ENCODE measurements at places on chromosomes 5 and 9.

DNA sequence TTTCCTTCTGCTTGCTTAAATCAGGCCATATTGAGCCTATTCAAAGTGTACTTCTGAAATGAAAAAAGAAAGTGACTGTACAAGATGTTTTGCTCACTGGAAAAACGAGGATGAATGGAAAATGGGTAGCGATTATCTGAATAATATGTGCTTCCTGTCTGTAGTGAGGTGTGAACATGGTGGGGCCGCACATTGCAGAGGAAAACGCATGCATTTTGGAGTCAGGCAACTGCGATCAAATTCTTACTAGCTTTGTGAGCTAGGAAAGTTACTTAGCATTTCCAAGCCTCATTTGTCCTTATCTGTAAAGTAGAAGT is 73.0 kb upstream of the PRSS3 start:
- no peak for DNase-seq

DNA sequence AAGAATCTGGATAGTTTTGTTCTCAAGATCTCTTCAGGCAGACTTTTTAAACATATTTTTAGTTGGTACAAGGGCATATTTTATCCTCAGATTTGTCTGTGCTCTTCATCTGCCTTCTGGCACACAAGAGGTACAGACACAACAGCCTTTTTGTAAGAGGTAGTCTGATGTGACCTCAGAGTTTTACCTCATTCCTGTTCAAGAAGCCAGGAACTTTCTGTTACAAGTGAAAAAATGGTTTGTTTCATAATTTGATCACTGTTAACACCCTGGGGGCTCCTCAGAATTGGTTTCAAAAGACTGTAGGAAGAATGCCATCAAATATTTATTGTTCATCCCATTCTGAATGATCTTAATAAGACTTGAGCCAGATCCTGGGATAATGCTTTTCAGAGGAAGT is 136.7 kb downstream of the PRKACG start:
- no peak for DNase-seq

GRCh38 chr9:91001146-91001611 is 199.6 kb downstream of the SYK start:
- no peak for DNase-seq

DNA sequence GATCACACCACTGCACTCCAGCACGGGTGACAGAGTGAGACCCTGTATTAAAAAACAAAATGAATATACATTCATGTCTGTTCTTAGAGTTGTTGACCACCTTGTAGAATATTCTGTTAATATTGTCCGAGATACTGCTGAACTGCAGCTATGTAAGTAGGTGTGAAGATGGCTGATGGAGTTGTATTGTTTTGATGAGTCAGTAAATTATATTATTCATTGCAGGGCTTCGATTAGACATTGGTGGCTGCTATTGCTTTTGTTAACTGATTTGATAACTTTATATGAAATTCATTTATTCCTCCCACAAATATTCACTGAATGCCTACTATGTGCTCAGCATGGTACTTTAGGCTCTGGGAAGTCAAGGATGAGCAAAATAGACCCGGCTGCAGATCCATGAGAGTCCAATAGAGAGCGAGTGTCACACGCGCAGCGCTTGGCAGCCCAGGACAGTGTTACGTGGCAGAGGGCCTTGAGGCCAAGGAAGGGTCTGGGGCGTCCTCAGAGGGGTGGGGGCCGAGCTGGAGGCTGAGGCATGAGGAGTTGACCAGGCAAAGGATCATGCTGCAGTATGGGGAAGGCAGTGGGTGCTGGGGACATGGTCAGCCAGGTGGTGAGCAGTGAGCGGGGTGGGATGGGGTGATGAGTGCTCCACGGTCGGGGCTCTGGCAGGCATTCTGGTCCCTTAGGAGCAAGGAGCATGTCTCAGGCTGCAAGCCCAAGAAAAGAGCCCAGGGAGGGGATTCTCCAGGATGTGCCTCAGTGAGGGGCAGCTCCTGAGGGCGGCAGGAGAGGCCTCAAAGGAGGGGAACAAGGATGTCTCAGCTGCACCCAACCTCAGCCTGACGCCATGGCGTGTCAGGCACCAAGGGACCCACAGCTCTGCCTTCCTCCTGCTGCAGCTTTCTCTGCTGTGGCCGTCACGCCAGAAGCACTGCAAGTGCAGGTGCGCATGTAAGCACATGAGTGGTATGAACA is 243.5 kb downstream of the GADD45G start:
- DNase-seq = no peak

GRCh38 chr5:104363567-104363966 is 801.0 kb upstream of the NUDT12 start:
- no peak for DNase-seq

GRCh38 chr5:11261241-11261640 is 500.2 kb upstream of the DAP start:
- DNase-seq = no peak

GRCh38 chr5:108278285-108279240 is 103.3 kb downstream of the FBXL17 start:
- DNase-seq = peak; percentile 27

DNA sequence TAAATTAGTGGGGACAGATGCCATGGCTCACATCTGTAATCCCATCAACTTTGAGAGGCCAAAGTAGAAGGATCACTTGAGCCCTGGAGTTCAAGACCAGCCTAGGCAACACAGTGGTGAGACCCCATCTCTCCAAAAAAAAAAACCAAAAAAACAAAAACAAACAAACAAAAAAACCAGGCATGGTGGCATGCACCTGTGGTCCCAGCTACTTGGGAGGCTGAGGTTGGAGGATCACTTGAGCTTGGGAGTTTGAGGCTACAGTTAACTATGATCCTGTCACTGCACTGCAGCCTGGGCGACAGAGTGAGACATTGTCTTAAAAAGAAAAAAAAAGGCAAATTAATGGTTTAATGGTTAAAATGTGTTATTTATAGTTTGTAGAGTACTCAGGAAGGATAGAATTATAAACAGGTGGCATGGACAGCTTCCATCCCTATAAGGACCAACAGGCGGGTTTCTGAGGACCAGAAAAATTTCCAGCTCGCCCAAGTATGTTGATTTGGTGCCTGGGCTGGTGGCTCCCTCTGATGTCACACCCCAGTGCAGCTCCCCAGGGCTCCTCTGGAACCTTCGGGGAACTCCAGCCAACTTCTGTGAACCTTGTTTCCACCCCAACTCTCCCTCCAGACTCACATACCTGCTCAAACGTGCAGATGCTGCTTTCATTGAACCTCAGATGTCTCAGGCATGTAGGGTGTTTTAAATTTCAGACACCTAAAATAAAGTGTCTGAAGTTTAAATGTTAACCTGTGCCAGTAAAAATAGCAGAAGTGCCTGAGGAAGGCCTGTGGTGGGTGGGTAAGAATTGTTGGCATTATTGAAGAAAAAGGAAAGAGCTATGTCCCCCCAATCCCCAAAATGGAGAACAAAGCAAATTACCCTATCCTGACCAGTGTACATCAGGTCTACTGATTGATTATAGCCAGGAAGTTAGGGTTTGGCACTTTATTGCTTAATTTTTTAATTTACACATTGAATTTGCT is 69.0 kb downstream of the TRIO start:
- no peak for DNase-seq

GRCh38 chr5:58318468-58318867 is 141.4 kb downstream of the PLK2 start:
- no peak for DNase-seq

DNA sequence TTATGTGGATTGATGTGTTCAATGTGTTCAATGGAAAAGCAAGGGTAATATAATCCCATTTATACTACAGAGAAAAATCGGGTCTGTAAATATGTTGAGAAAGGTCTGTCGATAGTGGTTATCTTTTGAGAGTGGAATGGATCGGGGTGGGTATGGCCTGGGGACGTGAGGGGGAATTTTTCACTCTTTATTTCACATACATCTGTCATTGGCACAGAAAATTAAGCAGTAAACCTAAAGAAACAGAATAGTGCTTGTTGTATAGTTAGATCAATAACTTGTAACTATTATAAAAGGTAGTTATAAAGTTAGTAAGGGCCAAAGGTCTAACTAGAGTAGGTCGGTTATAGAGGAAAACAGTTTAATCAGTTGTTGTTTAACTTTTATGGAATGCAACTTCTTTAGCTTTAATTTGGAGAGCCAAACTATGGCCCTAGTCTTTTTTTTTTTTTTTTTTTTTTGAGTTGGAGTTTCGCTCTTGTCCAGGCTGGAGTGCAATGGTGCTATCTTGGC is 66.1 kb upstream of the ABL1 start:
- DNase-seq = no peak

DNA sequence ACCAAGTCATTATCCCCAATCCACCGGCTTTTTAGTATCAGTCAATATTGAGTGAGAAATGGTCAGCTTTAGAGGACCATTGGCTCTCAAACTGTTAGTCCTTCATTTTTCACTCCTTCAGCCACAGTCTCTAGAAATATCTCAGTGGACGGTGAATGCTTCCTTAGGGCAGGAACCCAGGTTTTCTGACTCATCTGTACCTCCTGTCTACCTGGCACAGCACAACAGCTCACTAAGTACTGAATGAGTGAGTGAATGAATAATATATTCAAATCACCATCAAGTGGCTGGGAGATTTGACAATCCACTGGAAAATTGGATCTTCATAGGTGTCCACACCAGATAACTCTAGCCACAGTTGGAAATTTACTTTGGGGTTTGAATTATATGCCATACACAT is 609.5 kb upstream of the CLINT1 start:
- no peak for DNase-seq

DNA sequence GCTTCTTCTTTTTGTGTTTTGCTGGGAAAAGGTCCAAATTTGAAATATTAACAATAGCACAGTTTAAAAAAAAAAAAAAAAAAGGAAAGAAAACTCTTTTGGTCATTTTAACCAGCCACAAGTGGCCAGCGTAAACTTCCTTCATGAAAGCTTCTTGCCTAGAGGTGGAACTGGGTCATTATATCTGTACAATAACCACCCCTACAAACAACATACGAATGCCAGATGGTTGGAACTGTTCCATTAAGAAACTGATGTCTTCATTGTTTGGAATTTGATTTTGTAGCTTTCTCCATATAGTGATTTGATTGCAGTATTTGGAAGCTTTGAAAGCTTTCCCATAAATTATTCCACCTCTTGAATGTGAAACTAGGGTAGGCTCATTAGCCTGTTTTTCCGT is 18.3 kb upstream of the LPAR1 start:
- no peak for DNase-seq

DNA sequence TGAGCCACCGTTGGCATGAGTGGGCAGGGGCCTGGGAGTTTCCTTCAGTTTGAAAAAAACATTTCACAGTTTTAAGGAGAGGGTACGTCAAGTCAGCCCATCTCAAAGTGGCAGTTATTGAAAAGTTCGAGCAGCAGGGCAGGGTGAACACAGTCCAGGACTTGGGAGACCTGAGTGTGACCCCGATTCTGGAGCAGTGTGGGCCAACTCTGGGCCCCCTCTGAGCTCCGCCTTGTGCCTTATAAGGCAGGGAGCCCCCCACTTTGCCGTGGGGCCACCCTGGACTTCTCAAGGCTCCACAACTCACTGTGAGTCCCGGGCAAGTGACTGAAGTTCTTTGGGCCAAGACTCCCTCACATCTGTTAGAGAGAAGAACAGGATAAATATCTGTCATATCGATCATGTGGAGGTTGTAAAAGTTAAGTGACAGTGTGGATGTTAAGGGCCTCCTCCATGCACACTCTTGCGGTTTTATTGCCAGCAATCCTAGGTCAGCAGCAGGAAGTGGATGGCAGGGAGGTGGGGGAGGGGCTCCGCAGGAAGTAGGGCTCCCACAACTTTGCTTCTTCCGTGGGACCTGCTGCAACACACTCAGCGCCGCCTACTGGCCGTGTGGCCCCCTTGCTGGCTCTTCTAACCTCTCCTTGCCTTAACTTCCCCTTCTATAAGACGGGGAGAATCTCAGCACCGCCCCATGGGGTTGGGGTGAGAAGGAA is 38.4 kb downstream of the HRH2 start:
- peak; percentile 91 for DNase-seq

DNA sequence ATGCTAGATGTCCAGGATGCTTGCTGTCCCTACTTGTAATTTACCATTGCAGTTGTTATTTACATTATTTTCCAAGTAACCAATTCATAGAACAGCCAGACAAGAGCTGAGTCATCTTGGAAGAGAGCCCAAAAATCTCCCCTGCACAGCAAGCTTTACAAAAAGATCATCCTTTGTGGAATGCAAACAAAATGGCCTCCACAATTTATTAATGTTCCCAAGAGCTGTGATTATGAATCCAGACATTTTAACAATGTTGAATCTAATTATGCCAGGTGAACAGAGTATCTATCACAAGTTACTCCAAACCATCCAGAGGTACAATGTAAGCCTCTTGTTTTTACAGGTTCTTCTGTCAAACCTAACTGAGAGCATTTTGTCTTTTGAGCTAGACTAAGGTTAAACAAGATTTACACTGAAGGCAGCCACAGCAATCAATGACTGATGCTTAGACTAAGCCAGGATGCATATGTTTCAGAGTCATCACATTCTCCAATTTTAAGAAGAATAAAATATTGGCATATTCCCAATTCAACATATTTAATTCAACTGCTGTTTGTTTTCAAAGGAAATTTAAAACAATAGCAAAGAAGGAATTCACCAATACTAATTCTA is 95.3 kb upstream of the SLC12A2 start:
- no peak for DNase-seq

GRCh38 chr9:18074041-18074440 is 399.9 kb upstream of the ADAMTSL1 start:
- DNase-seq = no peak

DNA sequence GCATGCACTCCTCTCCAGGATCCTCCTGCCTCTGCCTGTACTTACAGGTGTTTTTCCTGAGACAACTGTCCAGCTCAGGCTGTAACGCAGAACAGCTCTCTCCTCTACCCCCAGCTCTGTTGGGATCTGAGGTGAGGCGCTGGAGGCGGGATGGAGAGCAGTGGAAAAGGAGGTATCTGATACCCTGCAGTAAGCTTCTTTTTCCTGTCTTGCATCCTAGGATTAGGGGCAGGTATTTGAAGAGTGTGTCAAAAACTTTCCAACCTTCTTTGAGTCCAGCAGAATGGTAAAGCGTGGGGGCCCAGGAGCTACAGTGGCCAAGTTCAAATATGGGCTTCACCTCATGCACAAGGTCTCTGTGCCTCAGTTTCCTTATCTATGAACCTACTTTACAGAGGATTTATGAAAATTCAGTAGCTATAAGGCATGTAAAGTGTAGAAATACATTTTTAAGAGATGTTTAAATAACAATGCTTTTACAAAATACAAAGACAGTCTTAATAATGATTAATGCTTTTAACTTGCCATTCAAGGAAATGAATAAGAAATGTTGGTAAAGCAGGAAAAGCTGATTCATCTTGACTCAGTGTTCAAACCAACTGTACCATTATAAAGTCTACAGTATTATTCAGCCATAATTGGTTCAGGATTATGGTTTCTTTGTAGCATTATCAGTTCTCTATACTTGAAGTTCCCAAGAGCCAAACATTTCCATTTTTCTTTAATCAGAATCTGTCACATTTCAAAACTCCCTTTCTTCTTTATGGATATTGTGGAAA is 26.1 kb downstream of the MAP1B start:
- no peak for DNase-seq

All from ELF-1 (cell line).